Dermis blood vessel endothelial cell (primary cell): ENCODE measurements at places on chromosomes 7 and 10. TPM values are rescaled to one million over a fixed set of nuclear protein-coding genes. Genes with fewer than 3 reads are reported as not detected.

CDC14C gene
- not detected in 2 replicates for total RNA-seq

AKR1C4 gene
- not detected in 2 replicates for total RNA-seq

SPDYE6 gene
- total RNA-seq: not detected in 2 replicates

SCIN gene
- total RNA-seq: 0.17 and 2.6 TPM in 2 replicates

EIF5AL1 gene
- 0.51 TPM in 2 replicates for total RNA-seq
